PC-9 (cell line): ENCODE measurements at places on chromosomes 16 and 17.
A peak's percentile ranks its signal among the peaks of the same experiment; 100 is the strongest.

DNA sequence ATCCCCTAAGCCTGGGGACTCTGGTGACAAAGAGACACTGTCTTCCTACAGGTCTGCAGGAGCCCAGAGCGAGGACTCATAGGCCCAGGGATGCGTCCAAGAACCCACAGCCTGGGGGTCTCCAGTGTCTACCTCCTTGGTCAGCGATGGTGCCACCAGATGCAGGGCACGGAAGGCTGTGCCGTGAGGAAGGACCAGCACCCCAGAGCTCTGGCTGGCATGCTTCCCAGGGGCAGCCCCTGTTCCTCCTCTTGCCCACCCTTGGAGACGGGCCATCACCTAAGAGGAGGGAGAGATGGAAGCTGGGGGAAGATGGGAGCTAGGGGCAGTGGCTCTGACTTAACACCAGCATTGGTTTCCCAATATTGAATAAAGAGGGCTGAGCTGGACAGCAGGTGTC is 125.2 kb downstream of the SDK2 start:
- no peak for DNase-seq

DNA sequence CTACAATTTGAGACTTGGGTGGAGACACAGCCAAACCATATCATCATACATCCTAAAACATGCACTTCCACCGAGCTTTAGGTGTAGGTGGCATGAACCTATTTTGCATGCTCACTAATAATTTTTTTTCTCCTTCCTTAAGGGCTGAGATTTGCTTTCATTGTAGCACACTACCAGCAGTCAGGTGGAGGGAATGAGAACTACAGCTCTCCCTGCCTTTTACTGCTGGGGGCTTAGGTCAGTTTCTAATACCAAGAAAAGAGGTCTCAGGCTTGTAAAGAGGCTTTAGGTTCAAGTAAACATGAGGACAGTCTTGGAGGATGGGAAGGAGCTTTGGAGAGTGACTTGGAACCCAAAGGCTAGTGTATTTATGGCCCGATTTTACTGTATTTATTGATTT is 22.0 kb downstream of the CFAP20 start:
- no peak for DNase-seq

DNA sequence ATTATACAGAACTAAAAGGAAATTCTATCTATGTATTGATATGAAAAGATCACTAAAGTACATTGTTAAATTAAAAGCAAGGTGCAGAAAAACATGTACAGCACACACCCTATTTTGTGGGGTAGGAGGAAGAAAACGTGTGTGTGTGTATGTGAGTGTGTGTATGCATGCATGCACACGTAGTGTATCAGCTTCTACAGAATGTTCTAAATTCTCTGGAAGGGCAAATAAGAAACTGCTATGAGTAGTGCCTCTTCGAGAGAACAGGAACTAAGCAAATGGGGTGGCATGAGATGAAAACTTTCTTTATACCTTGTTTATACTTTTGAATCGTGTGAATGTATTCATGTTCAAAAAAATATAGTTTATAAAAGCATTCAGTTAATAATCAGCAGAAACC is 58.9 kb downstream of the TMC6 start:
- DNase-seq = no peak

- peak; percentile 51 for DNase-seq
These were observed 157.4 kb downstream of the PRKCA start for GRCh38 chr17:66459811-66460270.

GRCh38 chr16:8375232-8375587 is 215.1 kb downstream of the TMEM114 start:
- no peak for DNase-seq

DNA sequence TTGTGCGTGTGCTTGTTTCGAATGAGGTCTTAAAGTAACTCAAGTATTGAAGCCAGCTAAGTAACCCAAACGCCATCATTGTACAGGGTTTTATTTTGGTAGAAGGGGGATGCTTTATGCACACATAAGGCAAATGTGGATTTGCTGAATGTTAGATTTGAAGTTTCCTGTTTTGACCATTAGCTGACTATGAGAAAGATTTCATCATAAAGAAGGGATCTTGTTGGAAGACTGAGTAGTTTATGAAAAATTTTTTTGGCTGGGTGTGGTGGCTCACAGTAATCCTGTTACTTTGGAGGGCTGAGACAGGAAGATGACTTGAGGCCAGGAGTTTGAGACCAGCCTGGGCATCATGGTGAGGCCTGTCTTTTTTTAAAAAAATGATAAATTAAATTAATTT is 10.0 kb upstream of the ZFP3 start:
- DNase-seq = no peak

GRCh38 chr16:47144559-47144877 is 773 bp upstream of the NETO2 start:
- DNase-seq = no peak

GRCh38 chr17:14805348-14805747 is 459.8 kb downstream of the PMP22 start:
- no peak for DNase-seq

GRCh38 chr17:82593590-82594087 is 54.6 kb downstream of the WDR45B start:
- DNase-seq = no peak

- no peak for DNase-seq
These were observed 606.3 kb downstream of the MAF start for GRCh38 chr16:78994135-78994745.

DNA sequence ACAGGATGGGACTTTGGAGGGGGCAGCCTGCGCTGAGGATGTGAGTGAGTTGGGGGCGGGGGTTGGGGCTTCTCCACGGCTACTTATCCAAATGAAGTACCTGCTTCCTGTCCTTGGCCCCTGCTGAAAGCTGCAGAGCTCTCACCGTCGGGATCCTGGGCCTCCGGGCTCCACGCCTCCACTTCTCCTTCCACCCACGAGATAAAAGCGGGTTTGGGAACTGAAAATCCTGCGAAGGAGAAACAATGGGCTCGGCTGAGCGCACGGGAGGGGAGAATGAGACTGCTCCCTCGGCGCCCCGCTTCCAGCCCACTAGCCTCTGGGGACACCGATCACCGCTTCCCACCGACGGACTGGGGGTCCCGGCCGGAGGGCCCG is 486 bp downstream of the ZNF785 start:
- no peak for DNase-seq

GRCh38 chr16:87074641-87075318 is 242.4 kb downstream of the C16orf95 start:
- no peak for DNase-seq

DNA sequence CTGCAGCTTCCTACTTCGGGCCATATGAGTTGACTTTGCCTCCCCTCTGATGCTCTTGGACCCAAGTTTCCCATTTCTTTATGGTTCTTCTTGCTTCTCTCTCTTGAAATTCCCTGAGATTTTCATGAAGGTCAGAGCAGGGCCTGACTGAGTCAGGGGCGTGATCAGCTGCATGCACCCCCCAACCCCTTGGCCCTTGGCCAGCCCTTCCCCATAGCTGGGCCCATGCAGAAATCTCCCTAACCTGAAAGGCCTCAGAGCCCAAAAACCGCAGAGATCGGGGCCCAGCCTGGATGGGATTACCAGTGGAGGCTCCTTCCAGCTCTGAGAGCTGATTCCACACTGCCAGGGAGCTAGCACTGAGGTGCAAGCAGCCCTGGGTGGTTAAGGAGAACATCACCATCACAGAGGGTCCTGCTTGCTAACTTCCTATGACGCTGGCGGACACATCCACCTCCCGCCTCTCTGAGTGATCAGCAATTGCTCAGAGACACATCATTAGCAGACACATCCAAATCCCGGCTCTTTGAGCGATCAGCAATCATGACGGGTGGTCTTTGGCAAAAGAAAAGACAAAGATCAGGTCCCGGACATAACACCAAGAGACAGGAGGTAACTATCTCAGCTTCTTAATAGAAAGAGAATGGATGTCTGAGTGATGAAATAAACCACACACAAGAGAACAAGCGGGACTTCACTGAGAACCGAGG is 161.5 kb downstream of the C16orf78 start:
- DNase-seq = no peak

- peak; percentile 37 for DNase-seq
These were observed 9.9 kb upstream of the CMTM4 start for GRCh38 chr16:66706506-66706880.

- peak; percentile 82 for DNase-seq
These were observed 28.0 kb downstream of the NXN start for GRCh38 chr17:951325-952132.

DNA sequence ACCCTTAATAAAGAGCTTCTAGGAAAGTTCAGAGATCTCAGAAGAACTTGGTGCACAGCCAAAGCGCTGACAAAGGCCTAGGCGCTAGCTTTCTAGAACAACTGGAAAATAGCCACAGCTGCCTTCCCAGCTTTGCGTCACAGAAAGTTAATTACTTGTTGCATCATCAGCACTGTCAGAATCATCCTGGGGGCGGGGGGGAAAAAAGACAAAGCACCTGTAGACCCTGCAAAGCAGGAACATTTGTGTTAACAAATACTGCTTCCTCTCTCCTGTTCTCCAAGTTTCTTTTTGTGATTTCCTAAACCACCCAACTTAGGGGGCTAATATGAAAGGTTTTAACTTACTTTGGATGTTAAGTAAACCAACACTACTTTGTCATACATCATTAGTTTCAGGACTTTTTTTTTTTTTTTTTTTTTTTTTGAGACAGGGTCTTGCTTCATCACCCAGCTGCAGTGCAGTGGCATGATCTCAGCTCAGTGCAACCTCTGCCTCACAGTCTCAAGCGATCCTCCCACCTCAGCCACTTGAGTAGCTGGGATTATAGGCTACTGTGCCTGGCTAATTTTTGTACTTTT is 4.8 kb upstream of the AARSD1 start:
- DNase-seq = no peak

GRCh38 chr17:59723041-59723440 is 15.6 kb downstream of the VMP1 start:
- DNase-seq = no peak

DNA sequence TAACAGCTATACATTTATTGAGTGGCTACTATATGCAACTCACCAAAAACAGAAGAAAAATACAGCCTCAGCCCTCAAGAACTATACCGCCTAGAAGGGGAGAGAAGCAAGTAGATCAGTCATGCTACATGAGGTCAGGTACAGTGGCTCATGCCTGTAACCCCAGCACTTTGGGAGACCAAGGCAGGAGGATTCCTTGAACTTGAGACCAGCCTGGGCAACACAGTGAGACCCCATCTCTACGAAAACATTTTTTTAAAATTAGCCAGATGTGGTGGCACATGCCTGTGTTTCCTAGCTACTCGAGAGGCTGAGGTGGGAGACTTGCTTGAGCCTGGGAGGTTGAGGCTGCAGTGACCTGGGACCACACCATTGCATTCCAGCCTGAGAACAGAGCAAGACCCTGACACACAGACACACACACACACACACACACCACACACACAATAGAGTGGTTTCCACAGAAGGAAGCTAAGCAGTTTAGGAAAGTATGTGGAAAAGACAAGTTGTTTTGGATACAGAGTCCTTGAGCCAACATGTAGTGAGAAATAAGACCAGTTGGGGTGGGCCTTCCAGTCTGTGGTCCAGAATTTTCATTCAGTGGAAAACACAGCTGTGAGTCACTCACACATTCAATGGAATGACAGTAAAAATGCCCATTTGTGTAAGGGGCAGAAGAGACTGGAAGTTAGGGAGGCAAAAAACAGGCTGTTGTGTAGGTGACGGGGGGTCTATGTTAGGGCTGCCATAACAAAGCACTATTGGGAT is 10.7 kb upstream of the SNTB2 start:
- no peak for DNase-seq

GRCh38 chr17:75981019-75981615 is 2.1 kb downstream of the TEN1 start:
- no peak for DNase-seq

DNA sequence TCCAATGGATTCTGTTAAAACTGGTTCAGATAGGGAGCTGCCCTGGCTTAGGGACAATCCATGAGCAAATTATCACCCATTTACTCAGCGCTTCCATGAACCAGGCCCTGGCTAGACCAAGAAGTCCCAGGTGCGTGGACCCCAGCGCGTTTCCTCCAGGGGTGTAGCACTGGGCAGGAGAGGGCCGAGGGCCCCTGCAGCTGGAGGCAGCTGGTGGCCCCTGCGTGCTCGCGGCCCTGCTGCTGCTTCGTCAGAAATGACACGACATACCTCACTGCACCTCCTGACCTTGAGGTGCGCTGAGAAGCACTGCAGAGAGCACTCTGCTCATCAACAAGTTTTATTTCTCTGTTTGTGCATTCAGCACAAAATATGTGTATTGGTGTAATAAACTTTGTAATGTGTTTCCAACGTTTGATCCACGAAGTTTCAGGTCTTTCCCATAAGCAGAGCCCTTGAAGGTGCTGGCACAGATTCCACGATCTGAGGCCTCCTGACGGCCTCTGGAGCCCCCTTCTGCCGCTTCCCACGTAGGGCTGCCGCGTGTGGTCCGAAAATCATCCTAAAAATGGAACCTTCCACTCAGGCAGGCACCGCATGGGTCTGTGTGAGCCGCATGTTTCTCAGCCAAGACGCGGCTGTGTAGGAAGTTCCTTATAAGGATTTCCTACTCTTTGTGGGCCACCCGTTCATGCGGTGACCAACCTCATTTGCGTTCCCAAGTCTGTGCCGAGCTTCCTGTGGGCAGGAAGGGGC is 50.8 kb upstream of the ZCCHC14 start:
- no peak for DNase-seq

GRCh38 chr16:22694887-22695382 is 119.0 kb upstream of the HS3ST2 start:
- DNase-seq = no peak

GRCh38 chr16:56658327-56658875 is 642 bp downstream of the MT1F start:
- no peak for DNase-seq

DNA sequence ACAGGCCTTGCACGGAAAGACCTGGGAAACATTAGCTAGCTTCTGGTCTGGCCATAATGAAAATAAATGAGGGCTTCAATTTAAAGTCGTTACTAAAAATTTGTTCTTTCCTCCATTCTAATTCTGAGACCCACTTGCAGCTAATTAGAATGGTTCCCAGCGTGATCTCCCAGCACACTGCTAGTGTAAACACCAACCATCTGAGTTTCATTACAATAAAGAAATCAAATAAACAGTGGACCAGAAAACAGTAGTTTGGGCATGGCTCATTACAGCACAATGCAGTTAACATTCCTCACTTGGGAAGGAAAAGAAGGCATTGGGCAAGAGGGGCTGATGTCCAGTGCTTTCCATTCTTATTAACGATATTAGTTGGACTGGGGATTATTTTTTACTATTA is 410.9 kb upstream of the SOX9 start:
- DNase-seq = no peak

GRCh38 chr17:30207655-30208054 is 27.8 kb downstream of the SLC6A4 start:
- DNase-seq = no peak

- no peak for DNase-seq
These were observed 2.0 kb upstream of the METRNL start for GRCh38 chr17:83077411-83077810.
